ENCODE measurements at places on chromosomes 12 and 14.

- DNase-seq = no peak
These were observed 497.9 kb downstream of the EGLN3 start for GRCh38 chr14:33452995-33453394.

- DNase-seq = no peak
These were observed 58.2 kb downstream of the ALG10B start for GRCh38 chr12:38374751-38375150.

GRCh38 chr14:101199028-101199770 lies 295.7 kb upstream of the RTL1 start:
- no peak for DNase-seq

DNA sequence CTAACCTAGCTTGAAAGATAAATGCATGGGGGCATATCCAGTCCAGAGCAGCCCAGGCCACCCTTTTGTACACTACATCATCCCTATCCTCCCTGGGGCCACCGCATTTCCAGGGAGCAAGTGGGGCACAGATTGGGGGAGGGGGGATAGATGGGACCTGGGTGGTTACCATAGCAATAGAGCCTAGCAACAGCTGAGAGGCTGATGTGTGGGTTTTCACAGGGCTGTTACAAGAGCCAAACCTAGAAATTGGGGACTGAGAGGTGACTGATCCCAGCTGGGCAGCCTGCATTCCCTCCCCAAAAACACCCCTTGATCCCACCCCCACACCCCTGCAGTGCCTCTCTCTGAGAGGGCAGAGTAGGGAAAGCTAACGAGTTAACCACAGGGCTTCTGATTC lies 3.7 kb upstream of the ZNF384 start:
- no peak for DNase-seq

GRCh38 chr14:23349156-23349845 lies 3.4 kb downstream of the SLC22A17 start:
- no peak for DNase-seq

DNA sequence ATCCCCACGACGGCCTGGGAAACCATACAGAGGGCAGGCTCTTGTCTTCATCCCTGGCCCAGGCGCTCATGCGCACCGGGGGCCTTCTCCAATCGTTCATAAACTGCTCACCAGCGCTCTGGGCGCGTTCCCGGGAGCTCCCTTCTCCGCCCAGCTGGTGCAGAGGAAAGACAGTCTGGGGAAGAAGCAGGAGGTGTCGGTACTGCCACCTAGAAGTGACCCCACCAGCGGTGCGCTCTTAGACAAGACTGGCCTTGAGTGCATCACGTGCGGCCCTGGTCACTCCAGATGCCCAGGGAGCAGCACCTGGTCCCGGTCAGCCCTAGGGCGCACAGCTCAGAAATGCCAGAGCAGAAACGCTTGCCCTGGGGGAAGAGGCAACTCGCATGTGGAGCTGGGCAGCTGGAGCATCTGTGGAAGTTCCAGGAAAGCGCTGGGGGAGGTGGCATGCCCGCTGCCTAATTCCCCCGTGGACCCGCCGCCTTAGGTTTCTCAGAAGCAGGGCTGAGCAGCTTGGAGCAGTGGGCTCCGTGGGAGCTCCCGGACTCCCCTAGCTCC lies 2.5 kb downstream of the GSC start:
- DNase-seq = no peak

DNA sequence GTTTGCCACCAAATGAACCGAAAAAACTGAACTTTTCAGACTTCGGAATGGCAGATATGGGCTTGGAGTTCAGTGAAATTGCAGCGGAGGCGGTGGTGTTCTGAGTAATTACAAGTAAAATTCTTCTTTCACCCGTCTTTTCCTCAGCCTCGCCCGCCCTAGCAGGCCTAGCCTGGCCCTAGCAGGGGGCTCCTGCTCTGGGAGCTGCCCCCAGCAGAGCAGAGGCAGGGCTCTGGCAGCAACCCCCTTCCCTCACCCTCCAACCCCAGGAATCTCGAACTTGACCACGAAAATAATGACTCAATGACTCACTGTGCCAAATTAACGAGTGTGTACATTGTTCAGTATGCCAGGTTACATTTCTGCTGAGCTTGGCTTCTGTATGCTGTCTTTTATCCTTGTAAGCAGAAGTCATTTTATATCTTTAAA lies 1.1 kb downstream of the PAPLN start:
- no peak for DNase-seq

DNA sequence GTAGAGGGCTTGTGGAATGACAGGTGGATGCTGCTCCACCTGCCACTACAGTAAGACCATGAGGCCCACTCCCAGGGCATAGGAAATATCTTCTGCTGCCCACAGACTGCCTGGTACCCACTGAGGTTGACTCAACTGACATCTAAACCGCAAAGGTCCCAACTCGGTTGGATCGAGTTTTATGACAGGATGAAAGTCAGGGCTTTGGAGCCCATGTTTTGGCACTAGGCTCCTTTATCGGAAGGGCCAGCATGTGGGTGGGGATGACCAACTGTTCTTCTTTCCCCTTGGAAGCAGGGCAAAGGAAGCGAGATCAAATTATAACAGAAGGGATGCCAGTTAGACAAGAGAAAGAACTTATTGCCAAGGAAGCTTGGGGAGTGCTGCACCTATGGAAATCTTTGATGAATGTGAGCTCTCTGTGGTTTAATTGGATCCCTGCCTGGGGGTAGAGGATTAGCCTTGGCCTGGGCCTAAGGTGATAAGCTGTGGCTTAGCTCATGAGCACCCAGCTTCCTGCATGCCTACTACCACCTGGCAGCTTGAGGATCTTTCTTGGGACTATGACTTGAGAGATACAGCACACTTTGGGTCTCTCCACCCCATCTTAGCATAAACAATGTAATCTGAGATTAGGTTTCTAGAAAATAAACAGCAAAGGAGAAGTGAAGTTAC lies 121.8 kb downstream of the KCNA5 start:
- DNase-seq = no peak

Data from BE2C (cell line).